HuH-7 (cell line): ENCODE measurements at places on chromosomes 7 and 10.

GRCh38 chr7:112416127-112416526 lies 34.1 kb upstream of the IFRD1 start:
- DNase-seq: no peak

- DNase-seq: no peak
Observed at GRCh38 chr10:92800134-92800733, 48.1 kb upstream of the EXOC6 start.

DNA sequence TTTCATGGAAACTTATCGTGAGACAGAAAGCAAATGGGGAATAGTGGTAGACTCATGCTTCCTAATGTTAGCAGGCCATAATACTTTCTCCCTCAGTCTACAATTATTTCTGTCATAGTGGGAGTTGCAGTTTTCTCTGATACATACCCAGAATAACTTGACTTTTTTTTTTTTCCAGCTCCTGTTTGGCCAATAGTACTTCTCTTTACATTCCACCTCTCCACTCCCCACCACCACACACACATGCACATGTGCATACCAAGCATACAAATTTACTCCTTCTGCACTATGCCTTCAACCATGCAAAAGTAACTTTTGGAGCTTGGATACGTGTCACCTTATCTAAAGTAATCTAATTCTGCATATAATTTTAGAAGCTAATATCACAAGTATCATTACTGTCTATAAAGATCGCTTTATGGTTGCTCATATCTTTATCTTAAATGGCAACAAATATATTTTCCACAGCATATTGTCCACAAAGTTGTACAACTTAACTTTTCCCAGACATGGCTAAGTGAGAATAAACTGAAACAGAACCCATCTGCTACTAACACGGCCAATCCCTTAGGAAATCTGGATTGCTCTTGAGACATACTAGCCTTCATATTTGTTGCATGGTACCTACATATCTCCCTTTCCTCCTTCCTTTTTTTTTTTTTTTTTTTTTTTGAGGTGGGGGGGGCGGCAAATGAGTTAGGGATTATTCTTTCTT lies 49.0 kb downstream of the TES start:
- DNase-seq: no peak

DNA sequence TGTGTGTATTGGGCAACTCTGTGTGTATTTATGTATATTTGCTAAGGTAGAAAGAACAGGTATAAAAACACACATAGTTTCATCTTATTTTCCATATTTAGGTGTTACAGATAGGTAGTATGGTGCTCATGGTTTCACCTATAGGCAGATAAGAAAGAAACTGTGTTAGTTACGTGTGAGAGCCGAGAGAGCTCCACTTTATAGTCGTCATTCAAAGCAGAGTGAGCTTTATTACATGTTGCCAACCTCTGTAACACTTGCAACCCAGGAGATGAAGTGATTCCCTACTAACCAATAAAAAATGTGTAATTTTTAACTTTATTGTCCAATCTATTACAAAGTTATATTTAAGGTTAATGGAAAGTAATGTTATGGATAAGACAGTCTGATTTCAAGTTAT lies 121.3 kb downstream of the AGMO start:
- no peak for DNase-seq

GRCh38 chr7:101363734-101364374 lies 1.2 kb downstream of the COL26A1 start:
- peak; percentile 89 for DNase-seq

GRCh38 chr10:10564081-10564794 lies 453.4 kb upstream of the CELF2 start:
- DNase-seq: no peak

DNA sequence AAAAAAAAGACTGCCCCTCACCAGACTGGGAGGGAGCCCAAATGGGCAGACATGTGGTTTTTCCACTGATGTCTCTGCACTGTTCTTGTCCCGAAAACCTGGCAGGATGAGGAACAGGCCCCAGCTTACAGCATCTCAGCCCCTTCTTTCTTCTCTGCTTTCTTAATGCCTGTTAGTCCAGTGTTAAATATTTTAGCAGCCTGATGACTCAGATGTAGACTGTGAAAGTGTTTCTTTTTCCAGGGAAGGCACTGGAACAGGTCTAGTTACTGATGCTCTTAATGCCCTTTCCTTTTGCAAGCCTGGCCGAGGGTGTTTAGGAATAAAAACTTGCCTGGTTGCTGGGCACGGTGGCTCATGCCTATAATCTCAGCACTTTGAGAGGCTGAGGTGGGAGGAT lies 107.7 kb downstream of the TACC2 start:
- DNase-seq: no peak
